ENCODE measurements at places on chromosomes 4 and X. TPM values are rescaled to one million over a fixed set of nuclear protein-coding genes. Genes with fewer than 3 reads are reported as not detected.

DNA sequence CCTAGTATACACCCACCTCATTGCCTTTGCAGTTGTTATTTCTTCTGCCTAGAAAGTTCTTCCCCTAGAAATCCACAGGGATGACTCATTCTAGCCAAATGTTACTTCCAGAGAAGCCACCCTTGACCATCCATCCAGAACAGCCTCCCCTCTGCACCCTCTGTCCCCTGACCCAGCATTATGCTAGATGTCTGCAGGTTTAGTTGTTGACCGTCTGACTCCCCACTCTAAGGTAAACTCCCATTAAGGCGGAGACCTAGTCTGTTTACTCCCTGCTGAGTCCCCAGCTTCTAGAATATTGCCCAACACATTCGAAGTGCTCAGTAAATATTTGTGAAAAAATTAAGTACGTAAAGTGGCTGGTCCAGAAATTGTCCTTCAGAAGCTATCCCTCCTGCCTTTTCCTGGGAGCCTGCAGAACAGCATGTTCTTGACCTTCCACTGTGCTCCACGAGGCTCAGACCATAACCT lies 11.0 kb downstream of the SRD5A3 start:
- H3K4me1 ChIP-seq, result peaks cover 23% of the 10 kb centered on the region
- H3K27me3 ChIP-seq, result no peaks in the 10 kb centered on the region
- no peak overlapping the region for H3K27ac ChIP-seq
- H3K36me3 ChIP-seq, result peaks cover 16% of the 10 kb centered on the region
- H3K4me3 ChIP-seq, result no peak overlapping the region

- H3K4me1 ChIP-seq, result peaks cover 52% of the 10 kb centered on the region
- peak overlapping the region; percentile 99 for H3K27ac ChIP-seq
- H3K4me3 ChIP-seq, result peak overlapping the region; percentile 89
- peaks cover 25% of the 10 kb centered on the region for H3K36me3 ChIP-seq
- no peak for DNase-seq
- H3K27me3 ChIP-seq, result no peaks in the 10 kb centered on the region
Observed at GRCh38 chr4:102503301-102503746, 2.2 kb downstream of the NFKB1 start.

- H3K36me3 ChIP-seq, result peaks cover 3% of the 10 kb centered on the region
- H3K27me3 ChIP-seq, result no peaks in the 10 kb centered on the region
- peak overlapping the region; percentile 97 for H3K4me3 ChIP-seq
- H3K4me1 ChIP-seq, result peaks cover 42% of the 10 kb centered on the region
- H3K27ac ChIP-seq, result peak overlapping the region; percentile 94
Observed at GRCh38 chr4:87390551-87390890, 467 bp downstream of the HSD17B11 start.

GRCh38 chrX:437661-438390 lies 51.1 kb upstream of the PPP2R3B start:
- DNase-seq, result no peak
- H3K36me3 ChIP-seq, result peaks cover 4% of the 10 kb centered on the region
- H3K4me3 ChIP-seq, result peak overlapping the region; percentile 15
- H3K27me3 ChIP-seq, result no peaks in the 10 kb centered on the region
- no peaks in the 10 kb centered on the region for H3K4me1 ChIP-seq

DNA sequence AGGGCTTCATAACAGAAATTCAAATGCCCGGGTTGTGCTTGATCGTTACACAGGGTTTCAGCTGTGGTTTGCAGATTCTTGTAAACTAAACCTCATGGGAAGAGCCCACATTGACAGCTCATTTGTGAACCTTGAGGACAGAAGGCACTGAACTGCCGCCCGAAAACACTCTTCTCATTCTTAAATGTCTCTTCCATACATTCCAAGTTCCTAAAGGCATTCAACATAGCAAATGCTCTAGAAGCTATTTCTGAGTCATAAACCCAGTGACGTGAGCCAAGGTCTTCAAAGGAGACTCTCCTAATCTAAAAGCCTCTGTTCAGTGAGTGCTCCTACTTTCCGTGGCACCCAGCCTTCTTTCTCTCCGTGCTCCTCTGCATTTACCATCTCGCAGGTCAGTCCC lies 737.8 kb upstream of the FRG1 start:
- H3K27ac ChIP-seq, result no peak overlapping the region
- H3K36me3 ChIP-seq, result no peaks in the 10 kb centered on the region
- DNase-seq, result no peak
- H3K4me3 ChIP-seq, result no peak overlapping the region

- peak overlapping the region; percentile 77 for H3K4me3 ChIP-seq
- H3K27me3 ChIP-seq, result no peaks in the 10 kb centered on the region
- DNase-seq, result peak; percentile 65
- peak overlapping the region; percentile 79 for H3K27ac ChIP-seq
- peaks cover 85% of the 10 kb centered on the region for H3K4me1 ChIP-seq
Observed at GRCh38 chr4:40305328-40306170, 29.6 kb upstream of the CHRNA9 start.

GRCh38 chrX:97517763-97518162 lies 634.1 kb downstream of the RPA4 start:
- H3K4me1 ChIP-seq, result no peaks in the 10 kb centered on the region
- DNase-seq, result no peak
- H3K36me3 ChIP-seq, result no peaks in the 10 kb centered on the region
- no peaks in the 10 kb centered on the region for H3K27me3 ChIP-seq
- H3K27ac ChIP-seq, result no peak overlapping the region

The RPS6KA6 gene
- total RNA-seq, result 1.5 TPM
